Activated naive CD4-positive, alpha-beta T cell (primary cell): ENCODE measurements at places on chromosomes 5 and 9.

DNA sequence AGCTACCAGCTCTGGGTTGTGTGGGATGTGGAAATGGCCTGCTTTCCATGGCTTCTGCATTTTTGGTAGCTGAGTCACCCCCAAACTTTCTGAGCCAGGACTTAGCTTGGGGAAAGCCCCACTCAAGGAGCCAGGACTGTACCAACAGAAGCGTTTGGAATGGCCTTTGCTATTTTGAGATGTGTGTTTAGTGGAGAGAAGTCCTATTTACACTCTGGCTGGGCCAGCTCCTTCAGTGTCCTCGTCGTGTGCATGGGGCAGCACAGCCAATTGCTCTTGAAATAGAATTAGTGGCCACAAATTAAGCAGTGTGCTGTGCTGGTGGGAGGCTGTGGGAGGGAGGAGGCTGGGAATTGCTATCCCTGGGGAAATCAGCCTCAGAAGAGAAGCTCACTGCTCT, 51.6 kb downstream of the ENTREP1 start:
- DNase-seq, result no peak

DNA sequence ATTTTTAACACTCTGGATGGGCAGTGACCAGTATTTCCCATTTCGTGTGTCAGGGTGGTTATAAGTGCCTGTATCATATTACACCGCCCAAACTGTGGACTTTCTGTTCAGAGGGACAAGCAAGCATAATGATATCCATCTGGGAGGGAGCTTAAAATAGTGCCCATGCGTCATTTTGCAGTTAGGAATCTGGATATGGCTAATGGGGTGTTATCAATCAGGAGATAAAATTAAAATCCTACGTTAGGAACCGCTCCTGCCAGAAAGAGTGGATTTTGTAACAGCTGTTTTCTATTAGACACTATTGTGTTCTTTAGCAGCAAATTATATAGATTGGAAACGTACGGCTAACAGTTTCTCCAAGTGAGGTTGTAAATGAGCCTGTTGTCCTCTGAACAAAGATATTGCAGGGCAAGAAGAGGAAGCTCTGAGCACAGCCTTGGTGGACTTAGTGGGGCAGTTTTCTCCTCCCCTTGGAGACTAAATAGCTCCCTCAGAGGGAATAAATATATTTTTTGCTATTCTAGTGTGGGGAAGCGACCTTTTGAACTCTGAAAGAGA, 160.4 kb downstream of the SPATA31D1 start:
- no peak for DNase-seq

GRCh38 chr9:20138841-20139240, 350.0 kb upstream of the SLC24A2 start:
- no peak for DNase-seq

DNA sequence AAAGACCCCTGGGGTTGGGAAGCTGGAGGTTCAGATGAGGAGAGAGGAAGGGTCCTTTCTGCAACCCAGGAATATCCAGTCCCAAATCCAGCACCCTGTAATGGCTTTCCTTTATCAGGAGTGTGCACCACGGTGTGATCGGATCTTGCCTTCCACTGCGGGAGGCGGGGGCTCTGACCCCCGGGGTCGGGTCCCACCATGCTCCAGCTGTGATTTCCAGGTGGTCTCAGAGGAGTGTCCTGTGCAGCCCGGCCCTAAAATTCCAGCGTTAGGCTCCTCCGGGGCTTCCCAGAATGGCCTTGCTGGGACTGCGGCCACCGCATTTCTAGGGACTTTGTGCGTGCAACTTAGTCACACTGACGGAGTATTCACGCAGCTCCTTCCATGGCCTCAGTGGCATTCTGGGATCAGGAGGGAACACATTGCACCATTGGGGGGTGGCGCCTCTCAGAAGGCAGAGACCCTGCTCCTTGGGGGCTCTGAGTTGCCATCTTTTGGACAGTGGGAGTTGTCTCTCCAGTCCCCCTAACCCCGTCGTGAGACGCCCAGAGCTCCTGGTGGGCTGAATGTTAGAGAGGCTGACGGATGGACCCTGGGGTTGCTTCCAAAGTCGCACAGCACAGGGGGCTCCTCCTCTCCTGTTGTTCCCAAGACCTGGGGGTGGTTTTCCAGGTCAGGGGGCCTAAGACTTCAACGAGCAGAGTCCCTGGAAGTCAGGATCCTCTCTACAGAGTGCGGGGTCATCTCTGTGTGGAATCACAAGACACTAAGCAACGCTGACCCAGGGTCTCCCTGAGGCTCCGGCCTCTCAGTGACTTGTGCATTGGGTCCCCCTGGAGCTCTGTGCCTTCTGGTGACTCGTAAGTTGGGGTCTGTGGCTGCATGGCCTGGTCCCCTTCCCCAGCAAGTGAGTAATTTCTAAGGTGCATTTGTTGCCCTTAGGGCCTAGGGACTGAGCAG, 42.7 kb upstream of the IRX4 start:
- no peak for DNase-seq

- no peak for DNase-seq
These were observed 24.2 kb downstream of the IL9 start for GRCh38 chr5:135871268-135871915.
